CD4-positive, alpha-beta T cell (primary cell): ENCODE measurements at places on chromosomes 1 and 21.
A peak's percentile ranks its signal among the peaks of the same experiment; 100 is the strongest.

- no peak for DNase-seq
Observed at GRCh38 chr1:88134983-88135921, 548.8 kb upstream of the PKN2 start.

- DNase-seq, result no peak
Observed at GRCh38 chr21:16589006-16589898, 859.5 kb downstream of the USP25 start.

DNA sequence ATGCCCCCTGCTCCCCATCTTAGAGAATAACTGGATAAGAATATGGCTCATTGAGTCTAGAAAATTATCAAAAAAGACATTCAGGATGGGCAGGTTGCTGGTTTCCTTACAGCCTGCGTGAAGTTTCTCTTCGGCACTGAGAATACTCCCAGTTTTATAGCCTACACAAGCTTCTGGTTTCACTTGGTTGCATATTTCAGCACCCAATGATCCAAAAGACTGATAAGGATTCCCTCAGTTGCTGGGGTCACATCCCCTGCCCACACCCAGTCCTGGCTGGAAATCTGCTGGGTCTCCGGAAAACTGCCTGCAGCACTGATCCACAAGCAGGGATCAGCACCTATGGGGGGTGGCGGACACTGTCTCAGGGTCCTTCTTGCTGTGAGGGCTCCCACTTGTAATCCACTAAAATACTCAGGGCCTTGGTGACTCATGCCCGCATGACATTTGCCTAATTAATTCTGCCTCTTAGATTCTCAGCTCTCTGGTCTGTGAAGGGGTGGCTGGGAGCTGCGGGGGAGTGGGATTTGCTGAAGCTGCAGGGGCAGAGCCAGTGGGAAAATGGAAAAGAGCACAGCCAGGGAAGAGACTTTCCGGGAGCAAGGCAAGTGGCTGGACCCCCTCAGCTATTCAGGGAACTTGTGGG, 142.5 kb downstream of the ZNF648 start:
- no peak for DNase-seq

DNA sequence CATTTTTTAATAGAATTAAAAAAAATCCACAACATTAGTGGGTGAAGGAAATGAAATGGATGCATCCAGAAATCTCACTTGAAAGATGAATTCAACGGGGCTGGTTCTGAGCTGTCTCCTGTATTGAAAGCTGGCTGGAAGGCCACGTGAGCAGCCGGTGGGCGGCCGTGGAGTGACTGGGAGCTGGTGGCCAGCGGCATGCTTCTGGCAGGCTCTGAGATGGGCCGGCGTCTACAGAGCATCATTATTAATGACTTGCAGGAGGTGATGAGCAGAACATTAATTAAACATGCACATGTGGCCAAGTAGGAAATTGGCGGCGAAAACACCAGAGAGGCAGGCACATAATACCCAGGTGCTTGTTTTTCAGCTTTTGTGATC, 115.6 kb upstream of the LMO4 start:
- no peak for DNase-seq

DNA sequence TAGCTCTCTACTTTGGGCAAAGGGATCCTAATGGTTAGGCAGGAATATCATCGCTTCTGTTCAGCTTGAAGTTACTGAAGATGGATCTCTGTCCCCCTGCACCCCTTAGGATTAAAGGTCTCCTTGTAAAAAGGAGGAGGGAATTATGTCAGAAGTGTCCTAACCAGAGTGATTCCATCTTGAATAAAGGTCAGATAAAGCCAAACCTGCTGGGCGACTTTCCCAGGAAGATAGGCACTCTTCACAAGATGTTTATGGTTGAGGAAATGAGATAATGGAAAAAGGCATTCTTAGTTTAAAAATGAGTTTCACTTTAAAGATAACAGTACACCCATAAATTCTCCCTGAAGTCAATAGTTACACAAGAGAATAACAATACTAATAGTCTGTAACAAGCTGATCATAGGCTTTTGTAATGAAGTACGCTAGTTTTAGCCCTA, 1.7 kb upstream of the NENF start:
- DNase-seq, result no peak

DNA sequence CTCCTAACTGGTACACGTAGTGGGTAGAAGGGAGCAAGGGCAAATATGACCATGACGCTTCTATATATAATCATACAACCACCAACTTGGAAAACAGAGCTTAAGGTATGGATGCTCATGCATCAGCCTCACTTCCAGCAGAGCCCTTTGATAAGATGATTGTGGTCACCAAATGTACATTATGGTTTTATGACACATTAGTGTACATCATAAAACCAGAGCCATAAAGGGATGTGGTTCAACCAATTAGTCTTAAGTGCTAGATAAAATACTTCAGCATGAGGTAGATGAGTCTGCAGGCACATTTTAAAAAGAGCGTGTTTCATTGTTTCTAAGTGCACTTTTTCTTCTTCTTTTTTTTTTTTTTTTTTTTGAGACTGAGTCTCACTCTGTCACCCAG, 43.7 kb downstream of the NIBAN1 start:
- peak; percentile 42 for DNase-seq

DNA sequence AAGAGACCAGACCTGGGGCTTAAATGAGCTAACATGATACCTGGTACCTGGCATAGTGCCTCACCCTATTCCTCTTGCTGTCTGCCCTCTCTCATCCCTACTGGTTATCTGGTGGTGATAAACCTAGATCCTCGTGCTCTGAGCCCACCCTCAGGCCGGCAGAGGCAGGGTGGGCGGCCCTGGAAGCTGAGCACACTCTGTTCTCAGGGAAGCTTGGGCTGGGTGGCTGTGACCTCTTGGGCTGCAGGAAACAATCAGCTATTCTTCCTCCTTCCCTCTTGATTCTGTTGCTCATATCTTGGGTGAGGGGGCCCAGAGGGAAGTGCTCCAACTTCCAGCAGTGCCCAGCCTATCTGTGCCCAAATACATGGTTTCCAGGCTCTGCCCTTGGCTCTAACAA, 42.0 kb downstream of the SDC3 start:
- DNase-seq, result no peak

GRCh38 chr21:41830764-41831452, 48.2 kb downstream of the PRDM15 start:
- DNase-seq, result no peak

DNA sequence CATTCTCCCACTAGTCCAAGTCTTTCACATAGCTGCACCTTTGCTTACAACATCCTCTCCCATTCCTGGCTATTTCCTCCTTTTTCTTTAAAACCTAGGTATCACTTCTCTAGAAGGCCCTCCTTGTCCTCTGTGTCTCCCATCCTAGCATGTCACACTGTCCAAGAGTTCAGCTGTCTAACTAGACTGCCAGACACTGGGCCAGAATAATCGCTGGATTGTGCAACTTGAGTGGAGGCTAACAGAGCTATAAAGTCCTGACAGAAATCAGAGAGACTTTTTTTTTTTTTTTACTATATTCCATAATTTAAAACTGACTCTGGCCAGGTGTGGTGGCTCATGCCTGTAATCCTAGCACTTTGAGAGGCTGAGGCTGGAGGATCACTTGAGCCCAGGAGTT, 4.2 kb upstream of the ANGPTL7 start:
- no peak for DNase-seq

DNA sequence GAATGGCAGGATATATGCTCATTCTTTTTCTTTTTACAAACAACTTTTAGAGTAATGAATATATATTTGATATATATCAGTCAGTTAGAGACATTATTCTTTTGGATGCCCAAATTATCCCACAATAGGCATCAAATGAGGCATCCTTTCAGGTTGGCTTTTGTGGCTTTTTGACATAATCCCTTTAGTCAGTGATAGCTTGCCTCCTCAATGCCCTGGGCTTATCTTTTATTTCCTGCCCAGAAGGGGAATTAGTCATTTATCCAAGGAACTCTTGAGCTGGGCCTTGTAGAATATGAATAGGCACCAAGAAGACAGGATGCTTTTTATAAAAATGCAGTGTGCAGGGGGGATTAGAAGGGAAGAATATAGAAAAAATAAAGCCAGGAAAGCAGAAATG, 22.2 kb downstream of the EPHX4 start:
- no peak for DNase-seq

DNA sequence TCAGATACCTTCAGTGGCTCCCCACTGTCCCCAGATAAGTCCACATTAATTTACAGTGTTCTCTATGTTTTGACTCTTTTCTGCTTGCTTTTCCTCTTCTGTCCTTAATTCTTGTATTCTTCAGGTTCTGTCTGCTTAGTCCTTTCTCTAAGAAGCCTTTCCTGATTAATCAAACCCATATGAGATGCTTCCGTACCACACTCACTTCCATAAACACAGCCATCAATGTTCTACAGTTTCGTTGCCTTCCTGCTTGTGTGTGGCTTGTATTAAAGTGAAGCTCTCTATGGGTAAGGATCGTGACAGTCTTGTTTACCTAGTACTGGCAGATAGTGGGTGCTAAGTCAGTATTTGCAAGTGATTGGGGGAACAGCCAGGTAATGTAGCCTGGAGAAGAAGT, 75.9 kb downstream of the PRDM2 start:
- DNase-seq, result no peak

- no peak for DNase-seq
Observed at GRCh38 chr1:6091823-6092109, 46.1 kb downstream of the KCNAB2 start.

DNA sequence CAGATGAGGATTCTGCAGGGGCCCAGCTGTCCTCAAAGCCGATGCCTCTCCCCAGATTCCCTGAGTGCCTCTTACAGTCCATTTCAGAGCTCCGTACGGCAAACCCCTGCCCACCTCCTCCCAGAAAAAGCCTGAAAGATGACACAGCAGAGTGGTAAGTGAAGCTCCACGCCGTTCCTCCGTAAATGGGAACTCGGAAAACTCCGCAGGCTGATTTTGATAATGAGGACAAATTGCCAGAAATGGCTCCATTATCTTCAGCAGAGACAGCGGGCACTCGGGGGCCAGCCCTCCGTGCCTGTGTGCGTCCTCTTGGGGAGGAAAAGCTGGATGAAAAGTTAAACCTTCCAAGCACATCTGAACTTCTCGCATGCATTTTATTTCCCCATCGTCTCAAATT, 81.1 kb downstream of the NPHP4 start:
- DNase-seq, result no peak

DNA sequence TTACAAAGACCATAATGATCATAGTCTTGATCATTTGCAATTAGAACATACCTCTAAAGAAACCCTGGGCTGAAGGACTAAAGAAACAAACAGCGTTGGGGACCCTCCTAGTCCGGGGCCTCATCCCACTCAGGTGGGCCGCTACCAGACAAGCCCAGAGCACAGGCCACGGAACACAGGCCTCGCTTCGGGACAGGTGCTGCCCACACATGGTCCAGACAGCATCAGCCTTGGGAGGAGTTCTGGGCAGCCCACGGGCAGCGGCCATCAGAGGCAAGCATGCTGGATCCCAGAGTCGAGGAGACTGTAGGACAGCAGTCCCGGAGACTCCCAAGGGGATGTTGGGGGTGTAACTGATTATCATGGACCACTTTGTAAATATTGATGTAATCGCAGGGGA, 4.9 kb downstream of the C2CD2 start:
- DNase-seq, result no peak

- DNase-seq, result no peak
Observed at GRCh38 chr1:230105245-230105753, 38.3 kb downstream of the GALNT2 start.

GRCh38 chr1:219359126-219359525, 185.4 kb downstream of the LYPLAL1 start:
- no peak for DNase-seq

DNA sequence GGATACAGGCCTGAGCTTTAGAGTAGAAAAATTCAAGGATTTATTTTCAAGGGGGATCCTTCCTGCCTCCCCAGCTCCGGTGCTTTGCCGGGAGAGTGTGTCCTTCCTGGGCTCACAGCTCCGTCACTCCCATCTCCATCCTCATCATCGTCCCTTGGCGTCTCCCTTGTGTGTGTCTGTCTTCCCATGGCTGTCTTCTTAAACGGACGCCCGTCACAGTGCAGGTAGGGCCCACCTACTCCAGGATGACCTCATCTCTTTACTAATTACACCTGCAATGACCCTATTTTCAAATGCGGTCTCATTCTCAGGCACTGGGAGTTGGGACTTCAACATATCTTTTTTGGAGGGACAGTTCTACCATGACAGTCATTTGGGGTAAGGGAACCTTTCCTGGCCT, 320.3 kb upstream of the C1orf174 start:
- no peak for DNase-seq

DNA sequence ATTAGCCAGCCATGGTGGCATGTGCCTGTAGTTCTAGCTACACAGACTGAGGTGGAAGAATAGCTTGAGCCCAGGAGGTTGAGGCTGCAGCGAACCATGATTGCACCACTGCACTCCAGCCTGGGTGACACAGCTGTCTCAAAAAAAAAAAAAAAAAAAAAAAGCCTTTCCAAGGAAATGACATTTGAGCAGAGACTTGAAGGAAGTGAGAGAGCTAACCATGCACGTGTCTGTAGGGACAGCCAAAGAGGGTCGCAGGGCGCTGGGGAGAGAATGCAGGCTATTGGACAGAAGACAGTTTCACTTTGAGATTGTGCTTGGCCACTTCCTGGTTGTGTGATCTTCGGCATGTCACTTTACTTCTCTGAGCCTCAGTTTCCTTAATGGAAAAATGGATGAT, 6.8 kb downstream of the HCRTR1 start:
- DNase-seq, result no peak

- DNase-seq, result peak; percentile 76
Observed at GRCh38 chr1:11749203-11749689, 12.7 kb upstream of the C1orf167 start.

- DNase-seq, result no peak
Observed at GRCh38 chr21:45339421-45340402, 52.0 kb upstream of the POFUT2 start.

GRCh38 chr1:200374569-200375295, 35.1 kb downstream of the ZNF281 start:
- DNase-seq, result no peak

GRCh38 chr1:96211202-96211601, 510.4 kb upstream of the PTBP2 start:
- no peak for DNase-seq

DNA sequence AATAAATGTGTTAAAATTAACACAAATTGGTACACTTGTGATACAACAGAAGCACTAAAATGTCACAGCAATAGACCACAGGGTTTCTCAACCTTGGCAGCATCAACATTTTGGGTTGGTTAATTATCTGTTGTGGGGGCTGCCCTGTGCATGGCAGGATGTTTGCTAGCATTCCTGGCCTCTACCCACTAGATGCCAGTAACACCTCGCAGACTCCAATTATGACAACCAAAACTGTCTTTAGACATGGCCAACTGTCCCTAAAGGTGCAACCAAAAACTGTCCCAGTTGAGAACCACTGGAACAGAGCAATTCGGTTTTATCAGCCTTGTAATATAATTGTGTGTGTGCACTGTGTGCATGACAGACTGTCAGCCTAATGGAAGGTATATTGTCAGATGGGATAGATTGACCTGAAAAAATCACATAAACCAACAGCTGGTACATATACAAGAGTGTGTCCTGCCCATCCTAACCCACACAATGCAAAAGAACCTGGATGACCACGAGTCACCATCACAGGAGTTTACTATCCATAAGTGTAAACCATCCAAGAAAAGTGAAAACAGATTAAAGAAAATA, 13.5 kb upstream of the ERG start:
- no peak for DNase-seq

GRCh38 chr1:2585318-2586092, 1.1 kb upstream of the PRXL2B start:
- DNase-seq, result peak; percentile 75

- DNase-seq, result peak; percentile 45
Observed at GRCh38 chr21:25561668-25562641, 45.3 kb downstream of the MRPL39 start.

- DNase-seq, result no peak
Observed at GRCh38 chr1:238892612-238893011, 493.8 kb upstream of the CHRM3 start.
